Kasumi-1 (cell line): ENCODE measurements at places on chromosomes 3 and 15.

GRCh38 chr15:82663186-82663600 lies 16.0 kb upstream of the CPEB1 start:
- DNase-seq = peak; percentile 48

GRCh38 chr15:73746883-73747282 lies 6.3 kb downstream of the INSYN1 start:
- no peak for DNase-seq

GRCh38 chr15:71448688-71449114 lies 333.4 kb downstream of the THSD4 start:
- DNase-seq = peak; percentile 18

DNA sequence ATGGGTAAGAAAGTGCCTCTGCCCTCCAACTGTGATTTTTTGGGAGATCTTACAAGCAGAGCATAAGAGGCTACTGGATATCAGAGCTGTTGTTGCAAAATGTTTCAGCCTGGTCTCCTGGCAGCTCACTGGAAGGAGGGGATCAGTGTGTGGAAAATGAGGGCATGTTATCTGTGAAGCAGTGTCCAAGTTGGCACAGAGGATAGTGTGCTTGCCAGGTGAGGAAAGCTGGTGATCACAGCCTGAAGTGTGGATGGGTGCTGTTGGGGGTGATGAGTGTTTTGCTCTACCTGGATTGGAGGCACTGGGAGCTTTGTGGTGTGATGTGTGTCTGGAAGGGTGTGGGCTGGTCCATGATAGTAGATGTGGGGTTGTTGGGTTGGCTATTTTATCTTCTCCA lies 69.3 kb downstream of the MCTP2 start:
- no peak for DNase-seq

- DNase-seq = no peak
Observed at GRCh38 chr3:160055659-160056058, 67.0 kb downstream of the IL12A start.

GRCh38 chr3:170864525-170865208 lies 5.3 kb downstream of the RPL22L1 start:
- no peak for DNase-seq

DNA sequence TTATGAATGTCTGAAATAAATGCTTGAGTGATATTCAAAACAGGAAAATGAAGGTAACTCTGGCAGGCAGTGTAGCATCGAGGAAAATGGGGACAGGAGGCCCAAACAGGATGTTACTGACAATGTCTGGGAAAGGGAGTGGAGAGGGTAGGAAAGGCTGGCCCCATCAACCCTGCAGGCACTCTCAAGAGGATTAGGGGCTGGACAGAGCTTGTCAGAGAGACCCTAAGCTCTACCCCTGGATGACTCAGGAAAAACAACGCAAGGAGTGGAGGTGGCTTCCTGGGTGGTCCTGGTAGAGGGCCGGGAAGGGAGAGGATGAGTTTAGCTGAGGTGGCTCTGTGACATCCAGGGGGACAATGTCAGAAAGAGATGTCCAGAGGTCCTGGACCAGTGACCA lies 106.0 kb downstream of the RYK start:
- DNase-seq = no peak

DNA sequence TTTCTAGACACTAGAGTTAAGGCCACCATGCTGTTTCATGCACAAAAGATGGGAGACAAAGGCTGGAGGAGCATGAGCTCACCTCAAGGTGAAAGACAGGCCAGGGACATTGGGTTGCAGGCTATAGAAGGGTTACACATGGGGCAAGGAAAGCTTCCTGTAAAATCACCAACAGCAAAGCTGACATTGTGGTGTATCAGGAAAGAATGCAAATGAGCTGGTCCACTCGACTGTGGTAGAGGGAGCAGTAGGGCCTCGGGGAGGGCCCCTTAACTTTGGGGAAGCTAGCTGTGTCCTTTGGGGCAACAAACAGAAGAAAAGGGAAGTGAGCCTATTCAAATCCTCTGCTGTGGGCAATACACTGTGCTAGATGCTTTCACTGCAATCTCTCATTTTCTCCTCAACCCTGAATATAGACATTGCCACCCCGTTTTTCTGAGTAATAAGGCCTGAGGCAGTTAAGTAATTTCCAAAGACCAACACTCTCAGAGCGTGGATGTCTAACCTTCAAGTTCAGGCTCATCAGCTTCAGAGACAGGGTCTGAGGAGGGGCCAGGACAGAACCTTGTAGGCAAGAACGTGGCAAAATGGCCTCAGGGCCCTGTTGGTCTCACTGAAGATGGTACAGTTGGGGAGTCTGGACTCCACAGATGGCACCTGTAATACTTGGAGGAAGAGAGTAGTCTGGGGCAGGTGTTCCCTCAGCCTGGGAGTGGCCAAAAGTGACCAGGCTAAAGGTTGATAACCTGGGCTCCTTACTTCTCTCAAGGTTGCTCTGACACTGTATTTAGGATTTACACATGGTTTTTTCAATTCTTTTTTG lies 24.1 kb downstream of the CX3CR1 start:
- peak; percentile 94 for DNase-seq

GRCh38 chr15:97870771-97871170 lies 89.7 kb upstream of the ARRDC4 start:
- no peak for DNase-seq

DNA sequence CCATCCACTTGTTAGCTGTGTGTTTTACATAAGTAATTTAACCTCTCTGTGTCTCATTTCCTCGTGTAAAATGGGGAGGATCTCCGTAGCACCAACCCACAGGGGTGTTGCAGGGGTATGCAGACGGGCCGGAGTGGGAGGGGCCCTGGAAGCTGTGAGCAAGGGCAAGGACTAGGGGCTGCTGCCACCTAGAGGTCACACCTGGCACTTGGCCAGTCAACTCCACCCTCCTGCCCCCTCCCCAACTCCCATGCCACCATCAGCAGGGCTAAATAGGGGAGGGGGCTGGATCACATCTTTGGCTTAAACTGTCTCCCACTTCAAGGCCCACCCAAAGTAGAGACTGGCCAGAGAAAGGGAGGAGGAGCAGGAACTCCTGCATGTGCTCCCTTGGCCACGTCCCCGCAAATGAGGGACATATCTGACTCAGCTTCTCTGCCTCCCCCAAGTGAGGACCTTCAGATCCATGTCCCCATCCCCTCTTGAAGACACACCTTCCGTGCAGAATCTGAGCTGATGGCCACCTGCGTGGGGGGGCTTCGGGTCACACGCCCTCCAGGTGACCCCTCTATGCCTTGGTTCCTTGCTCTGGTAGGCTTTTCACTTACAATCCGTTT lies 2.6 kb downstream of the CCDC9B start:
- peak; percentile 58 for DNase-seq

- DNase-seq = no peak
Observed at GRCh38 chr3:153439780-153440179, 277.8 kb downstream of the RAP2B start.

GRCh38 chr3:195543500-195544229 lies 540 bp upstream of the PPP1R2 start:
- peak; percentile 42 for DNase-seq

- DNase-seq = no peak
Observed at GRCh38 chr3:11591002-11591355, 52.7 kb downstream of the VGLL4 start.

DNA sequence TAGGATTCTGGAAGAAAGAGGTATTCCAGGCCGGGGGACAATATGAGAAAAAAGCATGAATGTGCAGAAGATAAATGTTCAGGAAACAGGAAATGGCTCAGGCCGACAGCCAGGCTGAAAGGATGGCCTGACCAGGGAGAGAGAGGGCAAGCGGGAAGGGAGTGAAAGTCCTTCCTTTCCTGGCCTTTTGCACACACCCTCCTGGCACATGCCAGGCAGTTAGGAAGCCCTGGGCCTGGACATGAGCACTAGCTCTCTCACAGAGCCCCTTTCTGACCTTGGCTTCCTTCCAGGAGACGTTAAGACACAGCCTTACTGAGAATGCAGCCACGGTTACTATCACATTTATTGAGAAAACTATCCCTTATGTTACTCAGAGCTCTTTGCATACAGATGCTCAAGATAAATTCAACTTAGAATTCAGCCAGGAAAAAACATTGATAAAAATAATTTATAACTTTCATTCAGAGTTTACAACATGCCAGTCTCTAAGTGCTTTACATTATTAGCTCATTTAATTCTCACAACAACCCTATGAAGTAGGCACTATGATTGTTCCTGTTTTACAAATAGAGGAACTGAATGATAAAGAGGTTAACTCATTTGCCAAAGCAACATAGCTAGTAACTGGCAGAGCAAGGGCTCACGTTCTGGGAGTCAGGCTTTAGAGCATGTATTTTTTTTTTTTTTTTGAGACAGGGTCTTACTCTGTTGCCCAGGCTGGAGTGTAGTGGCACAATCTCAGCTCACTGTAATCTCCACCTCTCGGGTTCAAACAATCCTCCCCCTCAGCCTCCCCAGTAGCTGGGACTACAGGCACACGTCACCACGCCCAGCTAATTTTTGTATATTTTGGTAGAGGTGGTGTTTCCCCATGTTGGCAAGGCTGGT lies 39.4 kb upstream of the SMAD3 start:
- DNase-seq = peak; percentile 40

DNA sequence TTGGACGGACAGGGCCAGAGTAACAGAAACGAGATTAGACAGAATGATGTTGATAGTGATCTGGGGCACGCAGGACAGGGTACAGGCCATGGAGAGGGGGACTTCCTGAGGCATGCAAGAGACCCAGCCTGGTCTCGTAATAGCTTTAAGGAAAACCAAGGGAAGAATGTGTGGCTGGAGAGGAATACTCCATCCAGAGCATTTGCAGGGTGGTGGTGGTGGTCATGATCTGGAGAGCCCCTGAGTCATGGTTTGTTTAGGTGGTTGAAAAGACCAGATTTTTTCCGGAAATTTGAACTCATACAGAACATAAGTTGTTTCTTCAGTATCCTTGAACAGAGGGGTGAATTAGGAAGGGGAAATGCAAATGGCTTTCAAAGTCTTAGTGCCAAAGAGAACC lies 138.5 kb downstream of the DUT start:
- no peak for DNase-seq

DNA sequence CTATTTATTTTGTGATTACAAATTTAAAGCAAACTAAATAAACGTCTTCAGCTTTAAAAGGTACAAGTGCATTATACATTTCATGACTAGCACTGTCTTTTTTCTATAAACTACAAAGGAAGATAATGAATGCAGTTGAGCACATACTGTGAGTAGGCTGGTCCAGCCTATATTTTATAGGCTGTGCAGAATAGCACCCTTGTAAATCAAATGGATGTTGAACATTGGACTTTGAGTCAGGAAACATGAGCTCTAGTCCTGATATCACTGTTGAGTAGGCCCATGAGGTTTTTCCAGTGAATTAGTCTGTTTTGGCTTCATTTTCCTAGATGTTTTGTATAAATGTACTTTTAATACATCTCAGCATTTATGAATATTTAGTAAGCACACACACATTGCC lies 447.3 kb upstream of the KCNMB2 start:
- no peak for DNase-seq

- DNase-seq = peak; percentile 77
Observed at GRCh38 chr3:33664195-33664594, 53.9 kb downstream of the CLASP2 start.

DNA sequence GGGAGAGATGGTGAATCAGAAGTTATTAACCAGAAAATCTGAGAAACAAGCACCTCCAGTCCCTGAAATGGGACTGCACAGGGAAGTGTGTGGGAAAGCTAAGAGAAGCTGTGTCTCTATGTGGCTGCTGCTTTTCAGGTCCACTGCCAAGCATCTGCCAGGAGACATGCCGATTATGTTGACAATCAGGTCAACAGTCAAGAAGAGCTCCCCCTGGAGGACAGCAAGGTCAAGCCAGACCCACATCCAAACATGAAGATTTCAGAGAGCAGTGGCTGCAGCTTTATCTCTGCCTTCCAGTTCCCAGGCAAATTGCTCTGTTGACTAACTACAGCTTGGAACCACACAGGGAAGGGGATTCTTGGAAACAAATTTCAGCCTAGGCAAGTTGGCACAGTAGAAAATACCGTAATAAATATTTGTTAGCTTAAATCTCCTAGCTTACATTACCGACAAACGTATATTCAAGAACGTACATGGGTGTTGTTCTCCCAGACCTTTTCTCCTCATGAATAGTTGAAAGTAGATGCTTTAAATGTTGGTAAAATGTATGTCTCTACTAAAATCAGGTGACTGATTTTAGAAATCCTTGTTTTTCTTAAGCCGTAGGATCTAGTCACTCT lies 394.5 kb upstream of the RARB start:
- peak; percentile 68 for DNase-seq

GRCh38 chr3:72220946-72221345 lies 436.0 kb upstream of the PROK2 start:
- no peak for DNase-seq

GRCh38 chr3:53196575-53197407 lies 35.8 kb downstream of the PRKCD start:
- peak; percentile 37 for DNase-seq

GRCh38 chr15:66096688-66097058 lies 156.9 kb downstream of the MEGF11 start:
- no peak for DNase-seq

DNA sequence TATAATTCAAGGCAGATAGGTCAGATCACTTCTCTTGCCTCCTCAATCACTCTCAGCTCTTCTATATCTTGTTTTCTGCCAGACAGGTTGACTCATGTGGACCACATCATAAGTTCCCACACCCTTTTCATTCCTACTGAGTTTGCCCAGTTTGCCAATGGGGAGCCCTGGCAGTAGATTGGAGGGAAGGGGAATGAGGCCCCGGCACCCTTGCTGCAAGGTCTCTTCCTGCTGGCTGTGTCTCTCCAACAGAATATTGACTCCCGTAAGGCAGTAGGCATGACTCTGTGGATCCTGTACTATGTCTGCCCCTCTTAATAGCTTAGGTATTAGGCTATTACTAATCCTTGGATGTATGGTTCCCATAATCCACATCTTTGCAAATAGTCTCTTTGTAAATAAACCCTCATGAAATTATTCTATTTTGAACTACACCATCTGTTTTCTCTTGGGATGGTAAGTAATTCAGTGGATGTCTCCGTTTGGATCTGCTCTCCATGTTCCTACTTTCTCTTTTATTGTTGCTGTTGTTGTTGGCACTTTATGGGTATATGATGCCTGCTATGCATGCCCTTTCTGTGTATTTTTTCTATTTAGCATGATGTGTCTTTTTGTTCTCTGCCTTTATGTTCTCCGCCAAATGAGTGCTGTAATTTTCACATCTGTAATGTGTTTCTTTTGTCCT lies 65.5 kb upstream of the DCBLD2 start:
- DNase-seq = no peak

- DNase-seq = no peak
Observed at GRCh38 chr3:126961791-126962461, 21.0 kb upstream of the PLXNA1 start.
